ENCODE measurements at places on chromosomes 11 and 22.

GRCh38 chr11:76625472-76626186 lies 44.9 kb downstream of the LRRC32 start:
- DNase-seq: no peak

DNA sequence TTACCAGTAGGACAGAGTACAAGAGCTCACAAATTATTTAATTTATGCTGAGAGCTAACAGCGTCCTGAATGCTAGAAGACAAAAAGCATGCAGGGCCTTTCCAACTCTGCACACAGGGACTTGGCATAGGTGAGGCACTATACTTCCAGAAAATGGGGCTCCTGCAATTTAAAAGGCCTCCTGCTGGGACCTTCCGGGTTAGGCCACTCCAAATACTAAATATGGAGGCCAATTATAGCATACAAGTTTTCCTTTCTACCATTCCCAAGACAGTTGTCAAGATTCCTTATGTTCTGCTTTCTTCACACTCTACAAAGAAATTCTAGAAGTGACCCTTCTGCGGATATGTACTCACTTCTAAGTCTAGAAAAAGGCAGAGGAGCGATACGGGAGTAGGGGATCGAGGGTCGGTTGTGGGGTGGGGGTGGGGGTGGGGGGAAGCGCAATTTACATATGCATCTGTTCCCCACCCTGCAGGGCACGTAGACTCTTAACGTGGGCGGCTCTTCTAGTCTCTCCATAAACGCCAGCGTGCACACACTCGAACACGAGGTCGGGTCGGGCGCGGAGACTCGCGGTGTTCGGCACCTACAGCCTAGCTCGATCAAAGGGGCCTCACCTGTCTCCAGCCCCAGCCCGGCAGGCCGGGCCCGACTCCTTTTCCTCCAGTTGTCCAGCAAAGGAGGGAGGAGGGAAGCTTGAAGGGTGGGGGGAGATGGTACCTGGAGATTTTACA lies 728 bp downstream of the DCUN1D5 start:
- peak; percentile 9 for DNase-seq

GRCh38 chr11:120108785-120109168 lies 29.1 kb downstream of the TRIM29 start:
- DNase-seq: no peak

GRCh38 chr11:36131721-36132397 lies 157.4 kb downstream of the COMMD9 start:
- DNase-seq: no peak

DNA sequence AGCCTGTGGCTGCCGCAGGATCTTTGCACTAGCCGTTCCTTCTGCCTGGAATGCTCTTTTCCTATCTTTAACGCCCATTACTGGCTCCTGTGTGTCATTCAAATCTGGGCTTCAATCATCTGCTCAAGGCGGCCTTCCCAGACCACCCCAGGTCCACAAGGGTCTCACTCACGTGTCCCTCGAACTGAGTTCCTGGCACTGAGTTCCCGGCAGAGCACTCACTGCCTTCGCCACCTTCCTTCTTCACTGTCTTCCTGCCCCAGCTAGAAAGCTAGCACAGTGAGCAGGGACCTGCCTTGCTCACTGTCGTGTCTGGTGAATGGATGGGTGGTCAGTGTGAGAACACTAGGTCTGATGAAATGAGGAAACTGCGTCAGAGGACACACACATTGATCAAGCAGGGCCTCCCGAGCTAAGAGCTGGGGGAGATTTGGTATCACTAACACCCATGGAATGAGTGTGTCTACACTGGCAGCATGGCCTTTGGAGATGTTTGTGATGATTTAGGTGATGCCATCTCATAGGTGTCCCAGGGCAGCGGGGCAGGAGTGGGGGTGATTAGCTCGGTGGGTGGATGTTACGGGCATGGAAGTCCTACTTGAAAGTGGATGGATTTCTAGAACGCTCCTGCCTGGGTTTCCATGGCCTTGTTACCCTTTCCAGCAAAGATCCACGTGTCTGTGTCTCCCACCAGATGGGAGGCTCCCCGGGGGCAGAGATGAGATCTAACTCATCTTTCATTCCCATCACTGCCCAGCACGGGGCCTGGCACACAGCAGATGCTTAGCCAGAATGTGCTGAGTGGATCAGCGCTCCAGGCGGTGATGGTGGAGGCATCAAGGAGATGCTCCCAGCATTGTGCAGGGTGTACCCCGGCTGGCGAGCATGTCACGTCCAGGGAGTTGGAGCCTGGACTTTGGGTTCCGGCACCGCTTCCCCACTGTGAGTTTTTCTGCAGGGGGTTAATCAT lies 64.5 kb downstream of the SHISAL1 start:
- DNase-seq: no peak

DNA sequence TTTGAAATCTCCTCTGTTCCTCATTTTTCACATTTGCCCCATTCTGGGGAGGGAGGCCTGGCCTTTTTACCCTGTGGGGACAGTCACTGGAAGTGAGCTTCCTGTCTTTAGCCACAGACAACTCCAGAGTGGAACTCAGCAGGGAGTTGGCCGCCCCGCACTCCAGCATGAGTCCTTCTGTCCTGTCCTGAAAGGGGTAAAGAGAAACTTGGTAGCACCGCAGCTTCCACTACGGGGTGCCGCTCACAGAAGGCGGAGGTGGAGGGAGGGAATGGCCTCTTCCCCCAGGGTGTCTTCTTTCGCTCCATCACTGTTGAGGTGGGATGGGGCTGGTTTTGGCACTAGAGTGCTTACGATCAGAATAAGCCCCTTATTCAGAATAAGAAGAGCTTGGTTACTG lies 132.2 kb downstream of the ST3GAL4 start:
- DNase-seq: no peak

- DNase-seq: no peak
Measured at GRCh38 chr11:2672553-2673249, 27.1 kb downstream of the KCNQ1OT1 start.

- peak; percentile 72 for DNase-seq
Measured at GRCh38 chr11:12377824-12378593, 638 bp downstream of the PARVA start.

- no peak for DNase-seq
Measured at GRCh38 chr22:44538051-44538450, 40.0 kb upstream of the RTL6 start.

GRCh38 chr11:79436919-79437277 lies 3.9 kb downstream of the TENM4 start:
- DNase-seq: no peak

DNA sequence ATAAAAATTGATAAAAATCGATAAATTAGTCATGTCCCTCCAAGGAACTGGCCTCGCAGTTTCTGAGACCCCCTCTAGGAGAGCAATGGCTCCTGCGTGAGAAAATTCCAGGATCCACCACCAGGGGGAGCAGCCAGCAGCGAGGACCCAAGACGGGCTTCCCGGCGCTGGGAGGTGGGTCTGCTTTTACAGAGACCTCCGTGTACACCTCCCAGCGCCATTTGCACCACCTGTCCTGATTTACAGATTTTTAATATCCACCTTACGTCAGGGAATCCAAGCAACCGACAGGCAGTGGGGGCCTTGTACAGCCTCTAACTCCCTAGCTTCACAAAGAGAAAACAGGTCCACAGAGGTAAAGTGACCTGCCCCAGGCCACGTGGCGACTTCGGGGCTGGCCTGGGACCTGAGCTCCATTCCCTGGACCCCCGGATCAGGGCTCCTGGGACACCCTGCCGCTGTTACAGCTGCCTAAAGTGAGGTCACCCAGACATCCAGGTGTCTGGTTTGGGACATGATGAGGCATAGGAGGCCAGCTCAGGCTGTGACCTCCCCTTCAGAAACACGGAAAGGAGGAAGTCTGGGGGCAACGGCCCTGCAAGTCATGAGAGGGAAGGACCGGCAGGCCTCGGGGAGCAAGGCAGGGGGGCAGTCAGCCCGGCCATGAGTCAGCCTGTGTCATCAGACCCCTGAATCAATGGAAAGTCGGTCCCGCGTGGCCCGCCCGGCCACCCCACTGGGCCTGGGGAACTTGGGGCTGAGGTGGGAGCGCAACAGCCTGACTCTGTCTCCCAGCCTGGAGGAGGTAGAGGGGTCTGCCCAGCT lies 3.5 kb downstream of the OSM start:
- peak; percentile 45 for DNase-seq

GRCh38 chr11:14309425-14310192 lies 49.4 kb downstream of the RRAS2 start:
- DNase-seq: no peak

DNA sequence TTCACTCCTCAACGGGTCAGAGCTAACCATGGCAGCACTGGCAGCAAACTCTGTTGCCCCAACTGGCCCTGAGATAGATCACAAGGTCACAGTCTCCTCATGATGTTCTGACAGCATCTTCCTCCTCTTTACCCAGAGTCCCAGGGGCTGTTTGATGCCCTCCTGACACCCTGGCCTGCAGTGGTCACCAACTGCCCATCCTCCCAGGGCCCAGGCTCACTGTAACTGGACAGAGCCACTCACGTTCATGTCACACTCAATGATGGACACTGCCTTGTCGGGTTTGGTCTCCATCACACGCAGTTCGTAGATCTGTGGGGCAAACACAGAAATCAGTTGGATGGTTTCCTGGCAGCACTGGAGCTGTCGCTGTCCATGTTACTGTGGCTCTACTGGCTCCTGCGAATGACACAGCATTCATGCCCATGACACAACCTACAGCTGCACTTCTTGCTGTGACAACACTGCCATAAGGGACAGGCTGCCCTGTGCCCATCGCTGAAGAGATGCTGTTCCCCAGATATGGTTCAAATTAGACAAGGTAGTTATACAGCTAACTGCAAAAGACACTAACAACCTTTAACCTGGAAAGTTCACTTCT lies 10.4 kb upstream of the C22orf39 start:
- DNase-seq: no peak

GRCh38 chr11:73308961-73309919 lies 1.2 kb downstream of the ARHGEF17 start:
- DNase-seq: peak; percentile 93

DNA sequence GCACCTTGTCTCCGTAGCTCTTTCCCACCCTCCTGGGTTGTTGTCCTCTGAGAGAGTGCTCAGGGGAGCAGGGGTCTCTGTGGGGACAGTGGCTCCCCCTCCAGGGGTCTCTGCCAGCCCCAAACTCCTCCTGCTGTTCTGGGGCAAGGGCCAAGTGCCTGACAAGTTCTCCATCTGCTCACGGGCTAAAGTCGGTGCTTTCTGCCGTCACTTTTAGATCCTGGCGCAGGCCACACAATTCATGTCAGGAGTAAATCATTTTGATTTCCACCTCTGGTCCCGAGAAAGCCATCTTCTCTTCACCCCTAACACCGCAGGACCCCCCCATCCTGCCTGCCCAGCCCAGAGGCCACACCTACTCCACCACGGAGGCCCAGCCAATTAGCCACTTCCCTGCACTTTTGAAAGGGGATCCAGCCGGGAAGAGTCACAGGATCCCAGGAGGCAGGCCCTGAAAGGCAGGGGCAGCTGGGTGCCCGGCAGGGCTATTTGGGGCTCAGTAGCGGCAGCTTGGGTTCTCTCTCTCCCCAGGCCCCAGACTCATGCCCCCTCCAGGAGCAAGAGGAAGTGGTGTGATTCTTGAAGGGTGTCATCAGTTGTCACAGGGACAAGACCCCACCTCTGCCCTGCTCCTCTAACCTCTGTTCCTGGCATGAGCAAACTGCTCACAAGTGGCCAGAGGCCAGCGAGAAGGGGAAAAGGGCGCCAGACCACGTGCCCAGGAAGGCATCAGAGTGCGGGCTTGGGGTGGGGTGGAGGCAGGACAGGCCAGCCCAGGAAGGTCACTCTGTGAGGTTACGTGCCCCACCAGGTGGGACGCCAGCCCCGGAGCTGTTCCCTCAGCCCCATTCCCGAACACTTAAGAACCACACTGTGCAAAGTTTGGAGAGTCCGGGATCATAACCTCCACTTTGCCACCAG lies 1.3 kb downstream of the MACROD1 start:
- no peak for DNase-seq

- peak; percentile 95 for DNase-seq
Measured at GRCh38 chr11:74138572-74138971, 32.2 kb downstream of the C2CD3 start.

DNA sequence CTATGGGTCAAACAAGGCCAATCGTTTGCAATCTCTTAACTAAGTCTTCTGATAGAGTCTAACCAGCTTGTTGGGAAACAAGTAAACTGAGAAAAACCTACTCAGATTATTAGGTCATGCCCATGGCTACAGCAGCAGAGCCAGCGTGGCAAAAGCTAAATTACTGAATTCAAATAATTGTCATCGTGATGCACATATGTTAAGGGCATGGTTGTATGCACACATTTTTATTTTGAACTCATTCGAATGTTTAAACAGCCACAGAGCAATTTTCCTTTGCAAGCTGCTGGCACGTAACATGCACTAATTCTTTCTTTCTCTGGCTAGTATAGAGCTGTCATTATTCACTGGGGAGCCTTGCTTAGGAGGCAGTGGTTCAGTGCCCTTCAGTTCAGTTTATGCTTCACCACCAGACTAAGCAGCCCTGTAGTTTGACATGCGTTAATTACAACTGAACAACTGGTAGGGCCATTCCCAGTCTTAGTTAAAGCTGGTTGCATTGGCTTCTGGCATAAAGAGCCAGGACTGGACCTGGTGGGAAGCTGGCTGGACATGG lies 396.4 kb downstream of the METTL15 start:
- DNase-seq: no peak

DNA sequence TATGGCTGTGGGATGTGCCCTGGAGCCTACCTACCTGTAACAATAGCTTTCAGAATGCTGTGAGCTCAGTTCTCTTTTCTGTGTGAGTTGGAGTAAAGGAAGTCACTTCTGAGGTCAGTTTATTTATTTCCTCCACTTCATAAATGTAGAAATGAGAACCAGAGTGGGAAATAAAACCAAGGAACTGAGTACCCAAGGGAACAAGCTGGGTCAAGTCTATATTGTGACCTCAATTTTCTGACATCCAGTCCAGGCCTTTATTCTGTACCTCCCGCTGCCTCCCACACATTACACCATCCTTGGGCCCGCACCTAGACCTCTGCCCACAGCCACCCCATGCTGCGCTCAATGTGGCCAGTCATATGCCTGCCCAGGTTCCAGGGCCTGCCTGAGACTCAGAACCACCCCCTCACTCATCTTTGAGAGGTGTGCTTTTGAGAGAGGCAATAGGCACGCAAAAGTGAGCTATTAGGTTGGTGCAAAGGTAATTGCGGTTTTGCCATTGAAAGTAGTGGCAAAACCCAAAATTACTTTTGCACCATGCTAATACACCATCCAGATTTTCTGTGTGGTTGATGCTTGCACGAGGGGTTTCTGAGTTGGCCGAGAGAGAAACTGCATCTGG lies 9.8 kb downstream of the MS4A6E start:
- no peak for DNase-seq
